ENCODE measurements at places on chromosomes 5 and 9. TPM values are rescaled to one million over a fixed set of nuclear protein-coding genes. Genes with fewer than 3 reads are reported as not detected.

MZB1 gene
- 5.6 TPM for total RNA-seq

SV2C gene
- 3.7 TPM for total RNA-seq

PCDHB9 gene
- total RNA-seq: 5.4 TPM

SHOC1 gene
- not detected for total RNA-seq

PTPN3 gene
- total RNA-seq: 0.29 TPM

TEX48 gene
- total RNA-seq: not detected
